K562 (cell line): ENCODE measurements at places on chromosomes 16 and 17. TPM values are rescaled to one million over a fixed set of nuclear protein-coding genes. Genes with fewer than 3 reads are reported as not detected.

The SLC5A11 gene
- polyA plus RNA-seq: 0.18 TPM in 1 of 2 replicates, not detected in the other

The ZMYND15 gene
- not detected in 2 replicates for polyA plus RNA-seq

The SPIRE2 gene
- 5.5 and 7.5 TPM in 2 replicates for polyA plus RNA-seq

The TBC1D3G gene
- not detected in 2 replicates for polyA plus RNA-seq

The MRPS7 gene
- 107 and 126 TPM in 2 replicates for polyA plus RNA-seq

The CD300H gene
- polyA plus RNA-seq: not detected in 2 replicates

The UMOD gene
- polyA plus RNA-seq: not detected in 2 replicates

The MMP15 gene
- polyA plus RNA-seq: 7.9 and 9.6 TPM in 2 replicates

The CCDC43 gene
- 21.8 and 25.9 TPM in 2 replicates for polyA plus RNA-seq

- no peak overlapping the region for H3K27ac ChIP-seq
- H3K4me3 ChIP-seq: no peak overlapping the region
- H3K36me3 ChIP-seq: no peaks in the 10 kb centered on the region
- no peaks in the 10 kb centered on the region for H3K4me1 ChIP-seq
- DNase-seq: no peak
Observed at GRCh38 chr17:57002904-57003303, 25.0 kb downstream of the SCPEP1 start.

DNA sequence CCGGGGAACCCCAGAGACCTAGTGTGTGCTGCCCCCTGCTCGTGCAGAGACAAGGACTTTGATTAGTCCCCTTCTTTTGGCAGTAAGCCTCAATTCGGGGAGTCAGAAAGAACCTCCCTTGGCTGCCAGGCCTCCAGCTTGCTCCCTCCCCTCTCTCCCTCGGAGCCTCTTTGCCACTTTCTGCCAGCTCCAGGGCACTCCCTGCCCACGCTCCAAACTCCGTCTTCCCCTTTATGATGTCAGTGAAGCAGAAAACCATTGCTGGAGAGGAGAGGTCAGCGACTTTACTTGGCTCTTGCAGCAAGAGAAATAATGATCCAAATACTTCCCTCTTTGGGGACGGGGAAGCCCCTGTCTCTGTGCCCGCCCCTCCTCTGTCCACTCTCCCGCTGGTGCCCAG lies 28.1 kb downstream of the TTYH2 start:
- peaks cover 16% of the 10 kb centered on the region for H3K27me3 ChIP-seq
- no peak overlapping the region for H3K27ac ChIP-seq
- no peak for DNase-seq

DNA sequence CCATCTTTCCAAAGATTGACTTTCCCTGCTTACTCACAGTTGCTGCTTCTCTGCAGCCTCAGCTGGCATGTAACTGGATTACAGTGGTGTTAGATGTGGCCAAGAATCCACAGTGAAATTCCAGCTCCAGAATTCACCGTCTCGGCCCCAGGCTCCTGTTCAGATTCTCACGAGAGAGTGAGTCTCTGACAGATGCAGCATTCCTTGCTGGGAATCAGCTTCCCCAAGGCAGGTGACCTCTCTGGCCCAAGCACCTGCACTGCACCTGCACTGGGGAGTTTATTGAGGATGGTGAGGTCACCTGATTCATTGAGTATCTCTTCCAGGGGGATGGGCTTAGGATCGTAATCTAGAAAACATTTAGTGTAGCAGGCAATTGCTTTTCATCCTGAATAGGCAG lies 600.5 kb upstream of the RBFOX1 start:
- H3K36me3 ChIP-seq: no peaks in the 10 kb centered on the region
- H3K4me1 ChIP-seq: no peaks in the 10 kb centered on the region
- DNase-seq: no peak
- H3K27ac ChIP-seq: no peak overlapping the region
- no peaks in the 10 kb centered on the region for H3K27me3 ChIP-seq

- H3K36me3 ChIP-seq: no peaks in the 10 kb centered on the region
- no peaks in the 10 kb centered on the region for H3K27me3 ChIP-seq
- no peak overlapping the region for H3K4me3 ChIP-seq
- no peak for DNase-seq
- H3K27ac ChIP-seq: no peak overlapping the region
Observed at GRCh38 chr16:78695391-78695790, 595.9 kb downstream of the WWOX start.

DNA sequence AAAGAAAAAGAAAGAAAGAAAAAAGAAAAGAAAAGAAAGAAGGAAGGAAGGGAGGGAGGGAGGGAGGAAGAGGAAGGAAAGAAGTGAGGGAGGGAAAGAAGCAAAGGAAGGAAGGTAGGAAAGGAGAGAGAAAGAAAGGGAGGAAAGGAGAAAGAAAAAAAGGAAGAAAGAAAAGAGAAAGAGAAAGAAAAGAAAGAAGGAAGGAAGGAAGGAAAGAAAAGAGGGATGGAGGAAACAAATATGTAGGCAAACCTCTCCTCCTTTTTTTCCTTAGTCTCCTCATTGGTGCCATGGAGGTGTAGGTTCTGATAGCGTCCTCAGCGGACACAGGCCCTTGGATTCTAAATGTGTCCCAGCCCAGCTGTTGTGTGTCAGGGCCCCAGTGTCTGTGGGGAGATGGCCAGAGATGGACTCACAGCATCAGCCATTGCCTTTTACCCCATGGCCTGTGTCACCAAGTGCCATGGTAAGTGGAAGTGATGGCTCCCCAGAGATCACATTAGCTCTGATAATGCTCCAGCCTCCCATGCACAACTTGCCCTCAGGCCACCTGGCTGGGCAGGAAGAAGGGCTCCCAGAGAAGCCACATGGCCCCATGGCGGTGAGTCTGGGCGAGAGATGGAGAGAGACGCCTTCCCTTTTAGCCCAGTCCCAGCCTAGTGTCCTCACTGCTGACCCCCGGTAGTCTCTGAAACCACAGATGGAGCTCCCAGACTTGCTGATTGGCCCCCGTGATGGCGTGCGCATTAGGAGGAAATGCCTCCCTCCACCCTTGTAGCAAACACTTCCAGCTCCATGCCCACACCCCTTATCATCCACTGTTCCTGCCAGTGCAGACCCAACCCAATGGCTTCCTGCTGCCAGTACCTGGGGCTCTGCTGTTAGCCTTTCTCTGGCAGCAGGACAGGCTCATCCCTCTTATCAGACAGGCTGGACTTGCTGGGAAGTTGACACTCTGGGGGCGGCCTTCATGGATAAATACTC lies 3.7 kb upstream of the SLC6A2 start:
- H3K36me3 ChIP-seq: no peaks in the 10 kb centered on the region
- no peak for DNase-seq
- H3K27ac ChIP-seq: no peak overlapping the region
- no peaks in the 10 kb centered on the region for H3K4me1 ChIP-seq
- no peak overlapping the region for H3K4me3 ChIP-seq
- peaks cover 34% of the 10 kb centered on the region for H3K27me3 ChIP-seq

DNA sequence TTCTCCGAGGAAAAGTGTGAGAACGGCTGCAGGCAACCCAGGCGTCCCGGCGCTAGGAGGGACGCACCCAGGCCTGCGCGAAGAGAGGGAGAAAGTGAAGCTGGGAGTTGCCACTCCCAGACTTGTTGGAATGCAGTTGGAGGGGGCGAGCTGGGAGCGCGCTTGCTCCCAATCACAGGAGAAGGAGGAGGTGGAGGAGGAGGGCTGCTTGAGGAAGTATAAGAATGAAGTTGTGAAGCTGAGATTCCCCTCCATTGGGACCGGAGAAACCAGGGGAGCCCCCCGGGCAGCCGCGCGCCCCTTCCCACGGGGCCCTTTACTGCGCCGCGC lies at the start of gene ERBB2:
Gene ERBB2 (plus strand): TSS at position 247 of the 330 bp plus-strand sequence. CDS start 175 bp downstream, outside the sequence.
- no peak within 1 kb of the TSS for H3K27ac ChIP-seq
- H3K36me3 ChIP-seq: no peaks in the 10 kb centered on the region; the same call in 2 of the 3 replicates
- H3K4me1 ChIP-seq: peaks cover 16% of the 10 kb centered on the region
- H3K4me3 ChIP-seq: no peak within 1 kb of the TSS
- no peak for DNase-seq

- H3K4me3 ChIP-seq: no peak overlapping the region
- no peaks in the 10 kb centered on the region for H3K27me3 ChIP-seq
- no peaks in the 10 kb centered on the region for H3K36me3 ChIP-seq
- no peak for DNase-seq
- H3K4me1 ChIP-seq: peaks cover 7% of the 10 kb centered on the region
Observed at GRCh38 chr17:28030386-28030785, 12.1 kb upstream of the NLK start.

DNA sequence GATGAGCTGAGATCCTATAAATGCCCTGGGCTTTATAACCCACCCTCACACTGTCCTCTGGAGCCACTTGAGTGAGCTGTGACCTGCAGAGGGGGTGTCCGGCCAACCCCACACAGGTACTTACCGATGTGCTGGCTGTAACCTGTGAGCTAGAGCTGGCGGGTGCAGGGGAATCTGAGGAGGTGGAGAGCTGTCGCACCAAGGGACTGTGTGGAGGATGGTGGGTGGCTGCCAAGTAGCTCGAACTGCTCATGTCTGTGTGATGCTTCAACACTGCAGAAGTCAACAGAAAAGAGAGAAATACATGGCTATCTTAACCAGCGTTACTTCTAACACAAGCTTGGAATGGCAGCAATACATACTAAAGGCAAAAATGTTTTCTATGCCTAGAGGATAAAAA lies 39.4 kb downstream of the STH start:
- H3K27ac ChIP-seq: no peak overlapping the region
- DNase-seq: no peak
- peaks cover 97% of the 10 kb centered on the region for H3K36me3 ChIP-seq
- H3K4me1 ChIP-seq: no peaks in the 10 kb centered on the region
- no peaks in the 10 kb centered on the region; the same call in 2 of the 3 replicates for H3K27me3 ChIP-seq

DNA sequence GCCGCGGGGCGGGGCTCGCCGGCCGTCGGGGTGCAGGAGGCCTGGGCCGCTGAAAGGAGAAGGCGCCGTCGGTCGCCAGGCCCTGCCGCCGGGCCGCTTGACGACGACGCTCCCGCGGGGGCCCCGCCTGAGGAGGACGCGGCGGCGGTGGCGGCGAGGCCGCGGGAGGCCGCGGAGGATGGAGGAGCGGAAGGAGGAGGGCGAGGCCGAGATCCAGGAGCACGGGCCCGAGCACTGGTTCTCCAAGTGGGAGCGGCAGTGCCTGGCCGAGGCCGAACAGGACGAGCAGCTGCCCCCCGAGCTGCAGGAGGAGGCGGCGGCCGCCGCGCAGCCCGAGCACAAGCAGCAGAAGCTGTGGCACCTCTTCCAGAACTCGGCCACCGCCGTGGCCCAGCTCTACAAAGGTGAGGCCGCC lies 430 bp downstream of the HAPSTR1 start:
- peaks cover 43% of the 10 kb centered on the region for H3K36me3 ChIP-seq
- no peak for DNase-seq
- peak overlapping the region; percentile 93 for H3K27ac ChIP-seq

GRCh38 chr17:28112181-28112580 lies 69.7 kb downstream of the NLK start:
- H3K27me3 ChIP-seq: no peaks in the 10 kb centered on the region
- peaks cover 2% of the 10 kb centered on the region; the same call in 1 of the 3 replicates for H3K36me3 ChIP-seq
- H3K4me3 ChIP-seq: no peak overlapping the region
- no peak for DNase-seq
- H3K4me1 ChIP-seq: peaks cover 14% of the 10 kb centered on the region

DNA sequence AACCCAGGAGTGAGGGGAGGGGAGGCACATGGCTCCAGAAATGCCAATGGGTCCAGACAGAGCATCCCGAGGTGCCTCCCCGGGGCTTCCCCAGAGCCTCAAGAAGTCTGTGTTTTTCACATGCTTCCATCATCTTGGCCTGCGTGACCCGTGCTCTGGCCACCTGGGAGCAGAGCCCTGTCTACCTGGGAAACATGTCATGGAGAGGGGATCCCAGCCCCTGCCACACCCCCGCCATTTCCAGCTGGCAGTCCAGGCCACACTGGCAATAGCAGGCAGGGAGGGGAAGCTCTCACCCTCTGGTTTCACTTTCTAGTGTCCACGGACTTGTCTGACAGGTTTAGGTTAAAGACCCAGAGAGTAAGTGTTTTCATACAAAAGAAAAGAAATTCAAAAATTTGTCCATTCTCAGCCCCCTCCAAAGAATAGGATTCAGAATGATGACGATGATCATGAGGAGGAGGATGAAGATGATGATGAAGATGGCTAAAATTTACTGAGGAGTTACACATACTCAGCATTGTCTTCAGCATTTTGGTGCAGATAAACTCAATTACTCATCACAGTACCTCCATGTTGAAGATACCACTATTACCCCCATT lies 9.0 kb downstream of the SMIM5 start:
- no peaks in the 10 kb centered on the region for H3K27me3 ChIP-seq
- H3K4me1 ChIP-seq: peaks cover 15% of the 10 kb centered on the region; the same call in 2 of the 3 replicates
- no peak for DNase-seq
- no peak overlapping the region; the same call in 2 of the 3 replicates for H3K27ac ChIP-seq
- H3K36me3 ChIP-seq: peaks cover 3% of the 10 kb centered on the region; the same call in 1 of the 3 replicates
- no peak overlapping the region for H3K4me3 ChIP-seq

GRCh38 chr16:23362460-23363317 lies 60.6 kb downstream of the SCNN1B start:
- no peaks in the 10 kb centered on the region for H3K36me3 ChIP-seq
- H3K4me1 ChIP-seq: no peaks in the 10 kb centered on the region
- peaks cover 15% of the 10 kb centered on the region for H3K27me3 ChIP-seq
- no peak overlapping the region for H3K4me3 ChIP-seq
- no peak for DNase-seq
- H3K27ac ChIP-seq: no peak overlapping the region

- DNase-seq: no peak
- H3K27me3 ChIP-seq: peaks cover 22% of the 10 kb centered on the region; the same call in 1 of the 3 replicates
- H3K27ac ChIP-seq: no peak overlapping the region
Observed at GRCh38 chr16:17321824-17322223, 148.9 kb downstream of the XYLT1 start.

DNA sequence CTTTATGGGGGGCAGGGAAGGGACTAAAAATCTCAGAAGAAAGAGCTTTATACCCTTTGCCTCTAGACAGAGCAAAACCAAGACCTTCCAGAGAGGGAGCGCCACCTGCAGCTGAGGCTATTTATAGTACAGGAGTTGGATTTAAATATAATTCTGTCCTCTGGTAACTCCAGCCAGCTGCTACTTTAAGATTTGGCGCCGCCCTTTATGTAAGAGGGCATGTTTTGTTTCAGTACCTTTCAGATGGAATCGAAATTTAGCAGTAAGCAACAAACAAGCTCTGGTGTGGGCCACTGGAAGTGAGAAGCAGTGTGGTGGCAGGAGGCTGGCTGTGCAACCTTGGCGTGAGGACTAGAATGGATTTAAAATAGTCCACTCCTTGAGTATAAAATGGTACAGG lies 5.2 kb upstream of the GUCY2D start:
- H3K4me1 ChIP-seq: no peaks in the 10 kb centered on the region; the same call in 1 of the 2 replicates
- no peak overlapping the region for H3K4me3 ChIP-seq
- H3K36me3 ChIP-seq: no peaks in the 10 kb centered on the region
- no peak overlapping the region for H3K27ac ChIP-seq

GRCh38 chr17:40218006-40218739 lies 931 bp upstream of the WIPF2 start:
- H3K27me3 ChIP-seq: no peaks in the 10 kb centered on the region
- no peak overlapping the region for H3K27ac ChIP-seq
- no peaks in the 10 kb centered on the region for H3K36me3 ChIP-seq
- H3K4me3 ChIP-seq: no peak overlapping the region
- H3K4me1 ChIP-seq: no peaks in the 10 kb centered on the region
- no peak for DNase-seq

DNA sequence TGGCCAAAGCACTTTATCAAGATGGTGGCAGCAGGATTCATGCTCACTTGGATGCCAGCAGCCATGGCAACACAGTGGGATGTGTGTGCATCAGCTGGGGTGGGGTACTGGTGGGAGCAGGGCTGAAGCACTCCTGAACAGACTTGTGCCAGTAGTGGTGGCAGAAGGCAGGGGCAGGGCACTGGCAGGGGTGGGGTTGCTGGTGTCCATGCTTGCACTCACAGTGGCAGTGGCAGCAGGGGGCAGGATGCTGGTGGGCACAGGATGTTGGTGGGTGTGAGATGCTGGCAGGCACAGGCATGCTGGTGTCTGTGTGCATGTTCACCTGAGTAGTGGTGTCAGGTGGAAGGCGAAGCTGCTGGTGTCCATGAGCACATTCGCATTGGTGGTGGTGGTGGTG lies 161.0 kb upstream of the PMFBP1 start:
- H3K36me3 ChIP-seq: no peaks in the 10 kb centered on the region
- no peaks in the 10 kb centered on the region for H3K27me3 ChIP-seq
- H3K4me3 ChIP-seq: no peak overlapping the region
